HEK293T (cell line): ENCODE measurements at places on chromosomes 5 and 9.

- DNase-seq: no peak
Observed at GRCh38 chr9:96331236-96331947, 29.4 kb upstream of the HSD17B3 start.

DNA sequence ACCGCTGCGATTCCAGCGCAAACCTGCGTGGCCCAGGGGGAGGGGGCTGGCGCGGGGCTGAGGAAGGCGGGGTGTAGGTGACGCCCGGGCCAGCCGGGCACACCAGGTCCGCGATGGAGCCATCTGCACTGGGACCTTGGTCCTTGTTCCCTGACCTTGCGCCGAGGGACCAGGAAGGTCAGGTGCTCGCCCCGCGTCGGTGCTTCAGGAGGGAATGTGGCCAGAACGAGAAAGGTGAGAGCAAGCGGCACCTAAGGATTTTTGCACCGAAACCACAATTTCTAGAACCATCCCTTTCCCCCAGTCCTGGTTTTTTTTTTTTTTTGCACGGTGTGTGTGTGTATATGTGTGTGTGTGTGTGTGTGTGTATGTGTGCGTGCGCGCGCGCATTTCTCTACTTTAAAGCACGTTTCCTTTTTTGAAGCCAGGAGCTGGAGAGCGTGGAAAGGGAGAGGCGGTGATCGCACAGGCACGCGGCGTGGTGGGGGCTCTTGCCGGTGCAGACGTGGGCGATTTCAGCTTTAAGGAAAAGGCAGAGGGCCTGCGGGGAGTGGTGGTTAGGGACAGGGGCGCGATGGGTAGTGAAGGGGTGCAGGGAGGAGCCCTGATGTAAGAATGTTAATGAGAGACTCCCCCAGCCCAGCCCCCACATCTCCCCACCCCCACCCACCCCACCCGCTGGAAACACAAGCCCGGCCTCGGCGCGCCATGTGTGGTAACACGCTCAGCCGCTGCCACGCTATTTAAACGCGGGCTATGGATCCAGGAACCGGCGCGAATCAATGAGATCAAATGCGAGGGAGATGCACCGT, at the start of gene NPR3:
NPR3 (plus strand) TSS at position 772 of the 812 bp plus-strand sequence. CDS start 456 bp downstream, outside the sequence.
- DNase-seq: peak; percentile 21

GRCh38 chr9:129682381-129682780, 16.9 kb downstream of the PRRX2 start:
- no peak for DNase-seq

DNA sequence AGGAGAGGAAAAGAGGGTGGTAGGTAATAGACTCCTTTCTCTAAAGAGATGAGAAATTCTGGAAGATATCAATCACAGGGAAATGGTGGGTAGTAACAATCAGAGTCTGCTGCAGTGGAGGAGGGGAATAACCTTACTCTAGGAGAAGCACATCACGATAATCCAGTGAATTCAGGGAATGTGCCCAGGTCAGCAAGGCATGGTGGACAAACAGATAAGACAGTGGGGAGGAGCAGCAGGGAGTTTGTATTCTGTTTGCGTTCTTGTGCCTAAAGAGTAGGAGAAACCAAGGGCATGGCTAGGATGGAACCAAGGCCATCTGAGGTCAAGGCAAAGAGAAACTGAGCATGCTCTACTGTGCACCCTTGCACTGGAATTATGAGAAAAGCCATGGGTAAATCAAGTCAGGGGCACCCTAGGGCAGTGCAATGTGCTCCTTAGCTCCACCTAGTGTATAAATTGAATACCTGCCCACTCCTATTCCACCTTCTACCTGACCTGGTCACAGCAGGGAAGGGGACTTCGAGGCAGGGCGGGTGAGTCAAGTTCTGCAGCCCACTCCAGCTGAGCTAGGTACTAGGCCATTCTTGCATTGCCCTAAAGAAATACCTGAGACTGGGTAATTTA, 31.6 kb downstream of the RETREG1 start:
- DNase-seq: peak; percentile 25

GRCh38 chr9:132312873-132313272, 41.9 kb downstream of the SETX start:
- DNase-seq: no peak

- no peak for DNase-seq
Observed at GRCh38 chr5:180007582-180007981, 64.0 kb downstream of the RNF130 start.

- no peak for DNase-seq
Observed at GRCh38 chr5:56588636-56589480, 226.5 kb upstream of the MAP3K1 start.

DNA sequence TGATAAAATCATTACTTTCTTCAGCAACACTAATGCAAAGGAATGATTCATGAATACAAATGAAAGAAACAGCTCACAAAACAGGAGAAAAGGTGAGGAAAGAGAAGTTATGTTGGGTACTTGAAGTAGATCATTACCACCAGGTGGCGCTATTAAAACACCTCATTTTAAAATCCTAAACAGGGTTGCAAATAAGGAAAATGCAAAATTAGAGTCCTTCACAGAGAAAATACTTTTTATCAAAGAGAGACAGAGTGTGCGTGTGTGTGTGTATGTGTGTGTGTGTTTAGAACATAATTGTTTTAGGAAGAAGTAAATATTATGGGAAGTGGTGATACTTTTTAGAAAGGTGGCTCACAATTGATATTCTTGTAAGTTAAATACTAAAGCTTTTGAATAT, 49.5 kb upstream of the CD180 start:
- peak; percentile 24 for DNase-seq

DNA sequence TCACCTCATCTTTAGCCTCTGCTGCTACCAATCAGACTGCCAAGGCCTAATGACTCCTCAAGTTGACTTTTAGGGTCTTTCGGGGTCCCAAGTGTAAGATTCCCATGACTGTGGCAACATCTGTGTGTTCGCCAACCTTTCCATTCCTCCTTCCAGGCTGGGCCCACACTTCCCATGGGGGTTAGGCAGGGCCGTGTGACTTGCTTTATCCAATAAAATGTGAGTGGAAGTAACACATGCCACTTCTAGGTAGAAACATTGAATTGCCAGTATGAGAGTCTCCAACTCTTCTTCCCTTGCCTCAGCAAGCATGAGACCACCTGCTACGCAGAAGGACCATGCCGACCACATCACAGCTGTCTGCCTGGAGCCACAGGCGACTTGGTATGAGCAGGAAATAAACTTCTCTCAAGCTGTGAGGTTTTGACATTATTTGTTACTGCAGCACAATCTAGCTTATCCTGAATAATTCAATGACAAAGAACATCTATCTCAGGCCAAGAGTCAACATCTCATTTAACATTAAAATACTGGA, 190.4 kb upstream of the IER5L start:
- no peak for DNase-seq

GRCh38 chr9:82128011-82128696, 139.6 kb downstream of the SPATA31D1 start:
- DNase-seq: no peak

DNA sequence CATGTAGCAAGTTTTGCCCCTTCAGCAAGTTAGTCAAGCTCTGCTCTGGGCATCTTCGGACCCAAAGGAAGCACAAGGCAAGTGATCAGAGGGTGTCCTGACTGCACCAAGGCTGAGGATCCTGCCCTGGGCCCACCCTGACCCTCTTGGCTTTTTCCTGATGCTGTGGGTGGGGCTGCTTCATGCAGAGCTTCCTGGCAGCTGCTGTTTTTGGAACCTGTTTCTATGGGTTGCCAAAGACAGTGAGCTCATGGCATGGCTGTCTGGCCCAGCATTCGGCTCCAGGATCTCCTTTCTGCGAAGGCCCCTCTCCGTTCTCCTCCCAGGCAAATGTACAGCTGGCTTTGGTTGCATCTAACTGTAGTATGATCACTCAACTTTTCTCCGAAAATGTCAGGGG, 497.9 kb downstream of the ARHGEF28 start:
- no peak for DNase-seq

DNA sequence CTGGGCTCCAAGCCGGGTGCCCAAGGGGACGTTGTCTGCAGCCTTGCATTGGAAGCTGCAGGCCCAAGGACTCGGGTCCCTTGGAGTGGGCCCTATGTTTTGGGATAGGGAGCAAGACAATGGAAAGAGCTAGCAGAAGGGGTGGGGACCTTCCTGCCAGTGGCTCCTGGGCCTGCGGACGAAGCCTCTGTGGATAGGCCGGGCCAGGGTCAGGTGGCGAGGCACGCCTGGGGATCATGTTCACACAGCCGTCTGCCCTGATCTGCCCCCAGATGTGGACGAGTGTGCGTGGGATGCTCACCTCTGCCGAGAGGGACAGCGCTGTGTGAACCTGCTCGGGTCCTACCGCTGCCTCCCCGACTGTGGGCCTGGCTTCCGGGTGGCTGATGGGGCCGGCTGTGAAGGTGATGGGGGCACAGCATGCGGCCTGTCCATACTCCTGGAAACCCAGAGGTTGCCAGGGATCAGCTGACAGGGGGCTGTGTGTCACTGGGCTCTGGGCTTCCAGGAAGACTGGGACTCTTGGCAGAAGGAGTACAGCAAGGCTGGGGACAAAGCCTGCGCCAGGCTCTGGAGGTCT, 16.6 kb upstream of the ASS1 start:
- no peak for DNase-seq

GRCh38 chr5:115842089-115842935, 577 bp downstream of the AP3S1 start:
- peak; percentile 48 for DNase-seq

DNA sequence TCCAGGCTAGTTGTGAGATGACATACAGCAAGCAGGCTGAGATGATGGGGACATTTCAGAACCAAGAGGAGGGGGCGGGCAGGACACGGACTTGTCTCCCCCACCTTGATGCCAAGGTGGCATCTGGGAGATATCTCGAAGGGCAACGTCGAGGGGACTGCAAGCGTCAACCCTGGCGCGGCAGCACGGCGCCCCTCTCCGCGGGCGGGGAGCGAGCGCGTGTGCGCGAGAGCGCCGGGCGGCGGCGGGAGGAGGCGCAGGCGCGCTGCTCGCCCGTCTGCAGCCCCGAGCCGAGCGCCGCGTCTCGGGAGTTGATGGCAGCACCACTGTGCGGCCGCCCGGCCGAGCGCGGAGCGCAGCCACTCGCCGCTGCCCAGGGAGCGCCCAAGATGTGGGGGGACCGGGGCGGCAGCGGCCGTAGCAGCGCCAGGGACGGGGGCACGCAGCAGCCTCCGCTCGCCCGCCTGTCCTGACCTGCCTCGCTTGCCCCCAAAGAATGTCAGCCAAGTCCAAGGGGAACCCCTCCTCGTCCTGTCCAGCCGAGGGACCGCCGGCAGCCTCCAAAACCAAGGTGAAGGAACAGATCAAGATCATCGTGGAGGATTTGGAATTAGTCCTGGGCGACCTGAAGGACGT, at the start of gene PRR16:
PRR16 (plus strand) TSS at position 310 of the 636 bp plus-strand sequence.
- peak; percentile 78 for DNase-seq

DNA sequence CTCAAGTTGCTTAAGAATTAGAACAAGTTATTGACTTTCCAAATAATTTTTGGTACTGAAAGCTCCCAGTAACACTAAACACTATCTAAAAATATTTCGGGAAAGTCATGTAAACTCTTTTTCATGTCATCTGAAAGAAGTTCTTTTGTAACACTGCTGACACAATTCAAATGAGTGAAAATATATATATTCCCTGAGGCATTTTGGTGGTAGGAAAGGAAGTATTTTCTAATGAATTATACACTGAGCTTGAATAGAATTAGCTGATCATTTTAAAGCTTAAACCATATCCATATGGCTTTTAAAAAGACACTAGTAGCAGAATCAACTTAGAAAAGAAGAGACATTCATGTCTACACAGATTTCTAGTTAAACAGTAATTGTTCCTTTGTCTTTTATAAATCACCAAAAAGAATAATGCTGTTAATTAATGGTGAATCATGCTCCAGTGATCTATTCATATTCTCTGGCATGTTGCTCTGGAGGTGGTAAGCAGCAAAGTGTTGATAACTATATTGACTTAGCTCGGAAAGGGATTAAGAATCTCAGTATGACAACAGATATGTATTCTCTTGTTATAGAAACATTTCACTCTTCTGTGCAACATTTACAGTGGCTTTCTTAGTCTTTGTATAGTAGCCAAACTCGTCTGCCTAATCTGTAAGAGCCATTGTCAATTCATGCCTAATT, 27.4 kb upstream of the RFX3 start:
- no peak for DNase-seq

- no peak for DNase-seq
Observed at GRCh38 chr5:163434401-163434866, 3.0 kb upstream of the CCNG1 start.

DNA sequence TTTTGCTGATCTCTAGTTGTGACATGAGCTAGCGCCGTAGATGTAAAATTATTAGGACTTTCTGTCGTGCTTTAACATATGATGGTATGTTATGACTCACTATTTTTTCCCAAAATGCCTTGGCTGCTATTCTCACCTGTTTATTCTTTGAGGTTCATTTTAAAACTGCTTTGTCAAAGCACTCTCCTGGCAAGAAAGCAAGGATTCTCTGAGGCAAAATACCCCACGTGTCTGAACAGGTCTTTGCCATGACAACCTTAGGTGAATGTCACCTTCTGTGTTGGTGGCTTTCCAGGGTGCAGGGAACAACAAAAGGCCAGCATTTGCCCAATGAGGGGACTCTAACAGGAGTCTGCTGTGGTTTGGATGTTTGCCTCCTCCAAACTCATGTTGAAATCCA, 30.6 kb upstream of the COL5A1 start:
- no peak for DNase-seq

GRCh38 chr9:88536951-88537760, 2.2 kb downstream of the NXNL2 start:
- DNase-seq: no peak

DNA sequence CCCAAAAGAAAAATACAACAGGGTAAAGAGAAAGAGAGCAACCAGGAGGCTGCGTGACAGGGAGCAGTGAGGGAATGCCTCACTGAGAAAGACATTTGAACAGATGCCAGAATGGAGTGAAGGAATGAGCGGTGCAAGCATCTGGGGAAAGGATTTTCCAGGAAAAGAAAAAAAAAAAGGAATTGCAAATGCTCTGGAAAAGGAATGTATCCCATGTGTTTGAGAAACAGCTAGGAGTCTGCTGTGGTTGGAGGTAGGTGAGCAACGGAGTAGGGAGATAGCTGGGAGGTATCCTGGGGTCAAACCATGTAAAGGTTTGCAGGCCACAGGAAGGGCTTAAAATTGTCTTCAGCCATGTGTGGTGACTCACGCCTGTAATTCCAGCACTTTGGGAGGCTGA, 23.6 kb upstream of the CEMIP2 start:
- DNase-seq: no peak

DNA sequence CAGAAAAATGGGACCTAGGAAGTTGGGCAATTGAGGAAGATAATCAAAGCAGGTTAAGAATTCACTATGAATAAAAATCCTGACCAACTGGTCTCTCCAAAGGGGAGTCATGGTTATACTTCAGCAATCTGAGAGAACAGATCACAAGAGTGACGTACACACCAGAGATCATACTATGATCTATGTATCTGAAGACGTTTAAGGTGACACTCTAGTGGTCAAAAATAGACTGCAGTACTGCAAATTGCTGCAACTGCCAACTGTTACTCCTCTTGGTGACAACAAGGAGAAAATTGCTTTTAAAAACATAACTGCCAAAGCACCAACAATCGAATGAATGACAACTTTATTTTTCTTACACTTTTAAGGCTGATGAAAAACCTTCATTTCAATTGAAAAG, 4.9 kb downstream of the AK6 start:
- peak; percentile 28 for DNase-seq
